ENCODE measurements at places on chromosomes 6 and 20.
A peak's percentile ranks its signal among the peaks of the same experiment; 100 is the strongest.

DNA sequence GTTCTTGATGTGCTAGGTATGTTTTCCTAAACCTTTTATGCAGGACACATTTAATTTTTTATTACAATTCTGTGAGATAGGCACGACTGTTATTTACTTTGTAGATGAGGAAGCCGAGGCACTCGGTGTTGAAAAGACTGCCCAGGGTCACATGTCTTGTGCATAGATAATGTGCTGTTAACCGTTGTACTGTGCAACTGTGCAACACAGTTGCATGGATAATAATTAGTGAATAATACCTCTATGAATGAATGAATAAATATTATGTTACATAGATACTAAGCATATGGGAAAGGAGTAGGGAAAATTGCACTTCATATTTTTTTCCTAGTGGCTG, 60.3 kb upstream of the DEK start:
- no peak for DNase-seq

DNA sequence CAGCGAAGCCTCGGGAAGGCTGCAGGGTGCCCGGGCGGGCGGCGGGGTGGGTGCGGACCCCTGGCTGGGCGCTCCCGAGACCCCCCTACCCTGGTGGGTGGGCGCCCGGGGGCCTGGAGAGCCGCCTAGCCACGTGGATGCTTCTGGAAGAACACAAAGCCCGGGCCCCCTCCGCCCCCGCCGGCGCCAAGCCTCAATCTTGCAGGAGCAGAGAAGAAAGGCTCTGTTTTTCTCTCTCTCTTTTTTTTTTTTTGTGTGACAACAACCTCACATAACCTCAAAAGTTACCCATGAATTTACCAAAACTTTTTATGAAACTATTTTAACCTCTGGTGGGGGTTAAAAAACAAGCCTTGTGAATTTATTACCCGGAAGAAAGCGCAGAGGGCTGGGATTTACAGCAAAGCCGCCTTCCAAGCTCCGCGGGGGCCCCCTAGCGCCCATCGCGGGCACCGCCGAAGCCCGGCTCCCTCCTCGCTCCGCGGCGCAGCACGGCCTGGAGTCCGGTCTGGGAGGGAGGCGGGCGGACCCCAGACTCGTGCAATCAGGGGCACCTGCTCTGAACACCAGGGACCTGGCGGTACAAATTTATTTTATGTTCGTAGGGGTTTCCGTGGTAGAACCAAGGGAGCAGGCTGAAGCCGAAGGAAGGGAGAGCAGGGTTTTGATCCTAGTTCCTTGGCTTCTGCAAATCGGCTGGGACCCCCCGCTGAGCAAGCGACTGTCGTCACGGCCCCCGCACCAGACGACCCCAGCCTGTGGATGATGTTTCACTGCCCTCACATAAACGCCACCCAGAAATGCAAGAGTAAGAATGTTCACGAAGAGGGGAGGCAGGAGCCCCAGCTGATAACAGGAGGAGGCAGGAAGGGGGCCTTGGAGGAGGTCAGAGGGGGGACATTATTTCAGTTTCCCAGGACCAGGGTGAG, 58.9 kb downstream of the ZNF831 start:
- DNase-seq = peak; percentile 71

DNA sequence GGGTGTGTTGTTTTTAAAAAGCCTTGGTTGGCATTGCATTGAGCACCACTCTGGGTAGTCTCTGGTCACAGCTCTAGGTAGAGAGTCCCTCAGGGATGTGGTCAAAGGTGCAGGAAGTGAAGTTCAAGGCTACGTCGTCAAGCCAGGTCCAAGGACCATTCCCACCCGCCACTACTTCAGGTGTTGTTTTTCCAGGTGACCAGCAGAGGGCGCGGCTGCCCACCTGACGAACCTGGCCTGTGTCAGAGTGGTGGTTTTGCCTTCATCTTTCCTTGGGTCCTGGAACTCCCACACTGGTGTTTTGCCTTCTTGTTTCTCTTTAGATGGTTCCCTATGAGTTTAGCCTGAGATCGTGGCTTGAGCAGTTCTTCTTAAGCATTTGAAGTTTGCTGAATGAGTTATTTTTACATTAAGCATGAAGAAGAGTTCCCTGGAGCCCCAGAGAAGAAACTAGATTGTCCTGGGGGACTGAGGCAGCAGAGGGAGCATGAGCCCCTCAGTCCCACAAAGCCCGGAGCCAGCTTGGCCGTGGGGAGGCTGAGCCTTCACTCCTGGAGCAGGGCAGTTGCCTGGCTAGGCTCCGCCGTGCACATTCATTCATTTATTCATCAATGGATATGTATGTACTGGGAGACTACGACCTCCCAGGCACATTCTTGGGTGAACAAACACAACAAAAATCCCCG, 5.6 kb upstream of the PHACTR3 start:
- no peak for DNase-seq

GRCh38 chr6:24032896-24033688, 92.9 kb upstream of the NRSN1 start:
- DNase-seq = no peak

DNA sequence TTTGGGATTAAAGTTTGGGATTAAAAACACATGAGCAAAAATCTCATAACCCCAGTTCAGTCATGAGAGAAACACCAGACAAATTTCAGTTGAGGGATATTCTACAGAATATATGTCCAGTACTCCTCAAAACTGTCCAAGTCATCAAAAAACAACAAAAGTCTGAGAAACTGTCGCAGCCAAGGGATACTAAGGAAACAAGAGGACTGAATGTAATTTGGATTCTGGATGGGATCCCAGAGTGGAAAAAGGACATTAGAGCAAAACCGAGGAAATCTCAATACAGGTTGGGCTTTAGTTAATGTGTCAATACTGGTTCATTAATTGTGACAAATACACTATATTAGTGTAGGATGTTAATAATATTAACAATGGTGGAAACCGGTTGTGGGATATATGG, 219.3 kb downstream of the BCKDHB start:
- DNase-seq = no peak

DNA sequence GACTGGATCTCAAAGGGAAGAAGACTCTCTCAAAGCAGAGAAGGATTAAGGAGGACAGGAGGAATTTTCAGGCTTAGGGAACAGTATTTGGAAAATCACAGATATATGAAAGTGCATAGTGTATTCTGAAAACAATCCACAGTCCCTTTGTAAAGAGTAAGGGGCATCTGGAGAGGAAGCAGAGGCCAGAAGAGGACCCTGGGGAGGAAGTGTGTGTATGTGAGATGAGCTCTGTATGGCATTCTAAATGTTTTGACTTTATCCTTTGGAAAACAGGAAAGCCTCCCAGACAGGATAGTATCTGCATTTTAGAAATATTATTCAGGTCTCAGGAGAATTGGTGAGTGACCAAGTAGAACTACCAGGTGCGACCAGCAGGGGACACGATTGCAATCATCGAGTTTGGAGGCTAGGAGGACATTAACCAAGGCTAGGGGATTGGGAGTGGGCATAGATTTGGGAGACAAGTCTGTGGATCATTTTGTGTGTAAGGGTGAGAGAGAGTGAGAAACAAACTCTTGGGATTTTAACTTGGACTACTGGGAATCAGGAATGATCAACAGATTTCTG, 38.3 kb upstream of the FAM184A start:
- DNase-seq = no peak

DNA sequence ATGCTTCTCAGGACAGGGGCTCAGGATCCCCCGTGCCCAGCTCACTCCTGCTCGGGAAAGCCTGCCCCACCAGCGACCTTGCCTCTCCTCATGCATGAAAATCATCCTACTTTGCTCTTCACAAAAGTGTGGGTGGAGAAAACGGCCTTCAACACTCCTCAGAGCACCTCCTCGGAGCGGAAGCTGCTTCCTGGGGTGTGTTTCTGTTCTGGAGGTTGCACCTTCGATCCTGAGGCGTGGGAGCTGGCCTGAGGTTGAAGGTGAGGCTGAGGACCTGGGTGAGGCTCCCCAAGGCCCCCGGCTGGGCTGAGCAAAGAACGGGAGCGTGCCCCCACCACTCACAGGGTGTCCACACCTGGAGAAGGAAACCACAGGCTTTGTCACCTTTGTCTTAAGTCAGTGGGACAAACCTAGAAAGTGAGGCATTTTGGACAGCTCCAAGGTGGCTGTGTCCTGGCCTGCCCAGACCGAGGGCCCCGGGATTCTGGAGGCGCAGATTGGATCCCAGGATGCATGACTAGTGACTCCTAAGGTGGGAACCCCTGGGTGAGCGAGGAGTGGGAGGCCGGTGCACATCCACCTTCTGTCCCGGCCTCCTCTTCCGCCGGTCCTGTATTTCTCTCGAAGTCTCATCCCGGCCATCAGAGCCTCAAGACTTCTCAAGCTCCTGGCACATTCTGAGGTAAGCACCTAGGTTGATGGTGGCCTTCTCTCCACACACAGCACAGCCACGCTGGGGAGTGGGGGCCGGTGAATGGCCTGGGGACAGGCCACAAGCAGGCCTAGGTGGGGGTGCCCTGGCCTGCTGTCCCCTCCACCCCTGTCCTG, 104.7 kb downstream of the TMEM242 start:
- DNase-seq = no peak

DNA sequence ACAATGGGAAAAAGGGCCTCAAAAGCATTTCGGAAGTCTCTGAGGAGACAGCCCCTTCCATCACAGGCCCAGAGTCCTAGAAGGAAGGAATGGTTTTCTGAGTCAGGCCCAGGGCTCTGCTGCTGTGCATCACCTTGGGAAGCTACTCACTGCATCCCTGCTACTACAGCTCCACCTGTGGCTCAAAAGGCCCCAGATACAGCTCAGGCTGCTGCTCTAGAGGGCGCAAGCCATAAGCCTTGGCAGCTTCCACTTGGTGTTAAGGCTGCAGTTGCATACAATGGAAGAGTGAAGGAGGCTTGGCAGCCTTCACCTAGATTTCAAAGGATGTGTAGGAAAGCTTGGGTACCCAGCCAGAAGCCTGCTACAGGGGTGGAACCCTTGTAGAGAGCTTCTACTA, 54.8 kb downstream of the MEI4 start:
- DNase-seq = no peak

GRCh38 chr6:127514773-127515227, 4.3 kb downstream of the MTCL3 start:
- DNase-seq = no peak

DNA sequence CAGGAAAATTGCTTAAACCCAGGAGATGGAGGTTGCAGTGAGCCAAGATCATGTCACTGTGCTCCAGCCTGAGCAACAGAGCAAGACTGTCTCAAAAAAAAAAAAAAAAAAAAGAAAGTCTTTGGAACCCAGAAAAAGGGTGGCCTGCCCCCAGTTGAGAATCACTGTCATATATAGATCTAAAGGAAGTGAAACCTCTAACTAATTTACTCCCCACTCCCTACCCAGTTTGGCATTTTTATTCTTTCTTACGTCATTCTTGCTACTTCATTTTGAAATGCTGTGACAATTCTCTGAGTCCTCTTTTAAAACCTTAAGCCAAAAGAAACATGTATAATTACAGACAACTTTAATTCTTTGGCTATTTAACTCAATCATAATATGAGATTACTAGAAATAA, 254.8 kb downstream of the CDC5L start:
- no peak for DNase-seq

GRCh38 chr6:153949616-153950015, 89.4 kb upstream of the OPRM1 start:
- DNase-seq = no peak

GRCh38 chr20:46126440-46127056, 8.4 kb downstream of the CD40 start:
- DNase-seq = no peak

DNA sequence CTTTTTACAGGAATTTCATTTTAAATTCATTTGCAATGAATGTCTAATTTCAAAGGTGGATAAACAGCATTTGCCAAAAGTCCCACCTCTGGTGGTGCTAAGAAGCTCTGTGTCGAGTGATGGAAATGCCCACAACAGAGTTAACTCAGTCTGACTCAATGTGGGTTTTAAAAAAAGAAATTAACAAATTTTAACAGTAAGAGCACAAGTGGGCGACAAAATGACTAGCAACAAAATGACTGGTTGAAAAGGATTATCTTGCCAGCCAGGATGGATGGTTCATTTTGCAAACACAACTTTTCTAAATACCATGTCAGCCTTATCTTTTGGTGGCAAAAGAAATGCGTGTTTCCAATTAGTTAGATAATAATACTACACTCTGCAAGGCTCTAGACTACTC, 14.3 kb upstream of the TAGAP start:
- no peak for DNase-seq

DNA sequence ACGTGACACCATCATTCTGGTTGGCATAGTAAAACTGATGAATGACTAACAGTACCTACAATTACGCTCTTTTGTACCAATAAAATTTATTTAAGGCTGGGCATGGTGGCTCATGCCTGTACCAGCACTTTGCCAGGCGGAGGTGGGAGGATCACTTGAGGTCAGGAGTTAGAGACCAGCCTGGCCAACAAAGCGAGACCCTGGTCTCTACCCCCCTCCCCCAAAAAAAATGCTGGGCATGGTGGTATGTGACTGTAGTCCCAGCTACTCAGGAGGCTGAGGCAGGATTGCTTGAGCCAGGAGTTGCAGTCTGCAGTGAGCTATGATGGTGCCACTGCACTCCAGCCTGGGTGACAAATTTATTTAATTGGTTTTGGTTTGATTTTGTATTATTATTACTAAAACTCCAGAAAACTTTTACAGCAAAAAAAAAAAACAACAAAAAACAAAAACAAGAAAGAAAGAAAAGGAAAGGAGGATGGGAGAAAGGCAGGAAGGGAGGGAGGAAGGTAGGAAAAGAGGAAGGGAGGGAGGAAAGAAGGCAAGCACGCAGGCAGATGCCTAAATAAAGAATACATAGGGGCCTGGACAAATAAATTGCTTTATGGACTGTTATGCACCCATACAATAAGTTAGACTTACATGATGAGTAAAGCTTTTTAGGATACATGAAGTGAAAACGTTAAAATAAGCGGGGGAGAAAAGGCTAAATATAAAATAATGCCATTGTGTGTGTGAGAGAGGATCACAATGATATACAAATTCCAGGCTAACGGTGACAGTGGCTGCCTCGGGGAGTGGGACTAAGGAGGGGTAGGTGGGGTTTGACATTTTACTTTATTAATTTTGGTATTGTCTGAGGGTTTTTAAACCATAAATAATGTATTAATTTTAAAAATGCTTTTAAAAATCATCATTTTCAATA, 682 bp upstream of the ZSCAN9 start:
- no peak for DNase-seq

GRCh38 chr20:10658876-10659632, 14.7 kb downstream of the JAG1 start:
- DNase-seq = no peak

DNA sequence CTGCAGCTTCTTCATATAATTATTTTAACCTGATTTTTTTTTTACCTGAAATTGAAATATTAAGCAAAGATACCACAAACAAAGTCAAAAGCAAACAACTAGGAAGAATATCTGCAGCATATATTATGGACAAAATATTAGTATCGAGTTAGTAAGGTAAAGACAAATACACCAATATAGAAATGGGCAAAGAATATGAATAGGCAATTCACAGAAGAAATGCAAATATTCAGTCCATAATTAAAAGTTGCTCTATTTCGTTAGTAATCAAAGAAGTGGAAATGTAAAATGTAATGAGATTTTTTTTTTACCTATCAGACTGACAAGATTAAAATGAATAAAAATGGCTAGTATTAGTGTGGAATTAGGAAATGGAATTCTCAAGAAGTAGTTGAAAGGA, 121.5 kb downstream of the CD83 start:
- DNase-seq = no peak

All from activated CD4-positive, alpha-beta T cell treated with anti-CD3 and anti-CD28 coated beads, Interleukin-2, amount 50 U/mL, for 24 hours (primary cell).